GM12891 (cell line): ENCODE measurements at places on chromosomes 13 and 19.

DNA sequence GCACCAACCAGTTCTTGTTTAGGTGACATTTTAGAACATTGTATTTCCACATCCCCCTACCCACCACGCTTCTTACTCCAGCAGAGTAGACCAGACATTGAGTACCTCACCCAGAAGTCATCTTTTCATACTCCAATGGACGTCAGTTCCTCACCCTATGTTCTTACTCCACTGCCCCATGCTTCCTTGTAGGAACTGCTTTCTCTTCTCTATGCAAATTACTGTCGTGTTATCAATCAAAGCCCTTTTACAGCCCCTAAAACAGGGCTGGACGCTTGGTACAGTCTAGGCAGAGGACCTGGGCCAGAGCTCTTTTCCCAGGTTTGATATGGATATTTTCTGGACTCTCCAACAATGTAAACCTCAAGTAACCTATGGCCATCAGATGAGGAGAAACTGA lies 58.2 kb downstream of the USP12 start:
- DNase-seq = no peak

DNA sequence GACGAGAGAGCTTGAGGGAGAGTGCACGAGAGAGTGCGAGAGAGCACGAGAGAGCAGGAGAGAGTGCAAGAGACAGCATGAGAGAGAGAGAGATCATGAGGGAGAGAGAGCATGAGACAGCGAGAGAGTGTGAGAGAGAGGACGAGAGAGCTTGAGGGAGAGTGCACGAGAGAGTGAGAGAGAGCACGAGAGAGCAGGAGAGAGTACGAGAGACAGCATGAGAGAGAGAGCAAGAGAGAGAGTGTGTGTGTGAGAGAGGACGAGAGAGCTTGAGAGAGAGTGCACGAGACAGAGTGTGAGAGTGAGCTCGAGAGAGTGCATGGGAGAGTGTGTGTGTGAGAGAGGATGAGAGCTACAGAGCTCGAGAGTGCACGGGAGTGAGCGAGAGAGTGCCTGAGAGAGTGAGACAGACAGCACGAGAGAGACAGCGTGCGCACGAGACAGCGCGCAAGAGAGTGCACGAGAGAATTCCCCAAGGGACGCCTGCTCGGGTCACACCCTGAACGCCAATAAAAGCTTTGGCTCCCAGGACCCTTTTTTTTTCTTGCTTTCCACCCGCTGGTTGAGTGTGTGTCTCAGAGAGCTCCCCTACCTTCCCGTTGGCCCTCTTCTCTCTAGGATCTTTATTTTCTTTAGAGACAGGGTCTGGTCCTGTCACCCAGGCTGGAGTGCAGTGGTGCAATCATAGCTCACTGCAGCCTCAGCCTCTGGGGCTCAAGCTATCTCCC lies 3.7 kb downstream of the CD70 start:
- DNase-seq = no peak

DNA sequence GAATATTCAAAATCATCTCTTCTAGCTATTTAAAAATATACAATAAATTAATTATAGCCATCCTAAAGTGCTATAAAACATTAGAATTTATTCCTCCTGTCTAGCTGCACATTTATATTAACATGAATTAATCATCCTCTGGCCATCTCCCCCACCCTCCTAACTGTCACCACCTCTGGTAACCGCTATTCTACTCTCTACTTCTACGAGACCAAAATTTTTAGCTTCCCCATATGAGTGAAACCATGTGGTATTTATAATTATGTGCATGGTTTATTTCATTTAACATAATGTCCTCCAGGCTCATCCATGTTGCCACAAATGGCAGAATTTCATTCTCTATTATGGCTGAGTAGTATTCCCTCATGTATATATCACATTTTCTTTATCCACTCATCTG lies 265.2 kb downstream of the COG6 start:
- DNase-seq = no peak

DNA sequence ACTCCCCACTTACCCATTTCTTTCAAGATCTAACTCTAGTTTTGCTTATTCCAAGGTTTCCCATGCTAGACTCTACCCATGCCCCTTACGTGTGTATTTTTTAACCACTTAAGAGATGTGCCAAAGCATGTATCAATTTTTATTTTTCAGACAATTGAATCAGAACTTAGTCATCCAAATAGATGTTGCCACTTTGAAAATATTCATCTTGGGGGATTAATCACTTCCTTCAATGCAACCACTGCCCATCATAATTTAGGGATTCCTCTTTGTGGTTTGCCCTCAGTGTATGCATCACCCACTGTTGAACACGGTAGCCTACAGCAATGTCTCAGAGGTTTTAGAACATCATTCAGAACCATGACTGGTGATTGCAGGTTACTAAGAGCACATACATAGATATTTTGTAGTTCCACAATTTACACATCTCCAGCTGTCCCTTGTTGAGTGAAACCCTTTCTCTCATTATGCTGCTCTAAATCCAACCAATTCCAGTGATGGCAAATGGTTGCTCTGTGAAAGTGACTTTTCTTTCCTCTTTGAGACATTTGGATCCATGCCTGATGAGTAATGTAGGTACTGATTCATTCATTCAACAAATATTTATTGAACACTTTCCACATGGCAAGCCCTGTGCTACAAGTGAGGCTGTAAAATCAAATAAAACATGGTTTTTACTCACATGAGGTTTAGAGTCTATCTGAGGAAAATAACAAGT lies 60.6 kb upstream of the SERP2 start:
- DNase-seq = no peak

DNA sequence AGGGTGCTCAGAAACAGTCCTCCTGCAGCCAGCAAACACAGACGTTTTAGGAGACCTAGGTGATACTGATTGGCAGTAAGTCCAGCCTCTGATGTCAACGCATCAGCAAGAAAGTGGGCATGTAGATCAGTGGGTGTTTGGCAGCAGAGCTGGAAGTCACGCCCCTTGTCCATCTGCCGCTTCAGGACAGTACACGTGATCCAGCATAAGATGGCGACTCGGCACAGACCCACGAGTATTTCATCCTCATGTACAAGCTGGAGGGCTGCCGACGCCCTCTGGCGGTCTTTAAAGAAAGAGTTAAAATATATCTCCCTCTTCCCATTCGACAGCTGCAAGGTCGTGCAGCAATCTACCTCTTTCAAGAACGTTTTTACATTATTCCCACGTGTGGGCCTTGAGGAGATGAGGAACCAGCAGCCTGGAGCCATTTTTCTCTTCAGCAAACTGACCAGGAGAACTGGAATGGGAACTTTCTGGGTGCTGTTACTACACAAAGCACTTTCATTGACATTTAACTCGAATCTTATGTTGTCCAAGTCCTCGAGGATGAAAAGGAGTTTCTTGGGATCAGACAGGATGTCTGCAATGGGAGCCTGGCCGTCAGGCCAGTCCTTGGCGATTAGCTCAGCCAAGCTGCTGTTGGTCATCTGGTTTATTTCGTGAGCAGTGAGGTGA lies 22.3 kb downstream of the NLRP11 start:
- DNase-seq = peak; percentile 29

DNA sequence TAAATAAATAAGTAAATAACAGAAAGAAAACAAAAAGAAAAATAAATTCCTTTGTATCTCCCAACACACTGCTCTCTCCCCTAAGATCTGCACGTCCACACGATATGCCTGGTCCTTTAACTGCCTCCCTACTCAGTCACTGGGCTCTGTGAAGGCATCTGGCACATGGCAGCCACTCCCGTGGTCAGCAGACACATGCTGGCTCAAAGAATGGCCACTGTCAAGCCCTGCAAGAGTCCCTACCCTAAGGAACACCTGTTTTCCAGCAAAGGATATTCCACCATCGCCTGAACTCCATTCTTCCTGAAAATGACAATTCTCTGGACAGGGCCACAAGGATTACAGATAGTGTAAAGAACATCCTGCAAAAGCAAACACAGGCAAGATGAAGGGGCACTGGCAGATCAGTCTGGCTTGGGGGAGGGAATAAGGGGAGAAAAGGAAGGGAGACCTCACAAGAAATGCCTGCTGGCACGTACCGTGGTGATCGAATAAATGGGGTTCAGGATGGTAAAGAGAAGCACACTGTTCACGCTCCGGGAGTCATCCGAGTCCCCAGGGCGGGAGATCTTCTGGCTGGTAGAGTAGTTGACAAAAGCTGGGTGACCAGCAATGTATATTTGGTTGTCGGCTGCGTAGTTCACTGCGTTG lies 4.3 kb downstream of the HNRNPL start:
- no peak for DNase-seq

DNA sequence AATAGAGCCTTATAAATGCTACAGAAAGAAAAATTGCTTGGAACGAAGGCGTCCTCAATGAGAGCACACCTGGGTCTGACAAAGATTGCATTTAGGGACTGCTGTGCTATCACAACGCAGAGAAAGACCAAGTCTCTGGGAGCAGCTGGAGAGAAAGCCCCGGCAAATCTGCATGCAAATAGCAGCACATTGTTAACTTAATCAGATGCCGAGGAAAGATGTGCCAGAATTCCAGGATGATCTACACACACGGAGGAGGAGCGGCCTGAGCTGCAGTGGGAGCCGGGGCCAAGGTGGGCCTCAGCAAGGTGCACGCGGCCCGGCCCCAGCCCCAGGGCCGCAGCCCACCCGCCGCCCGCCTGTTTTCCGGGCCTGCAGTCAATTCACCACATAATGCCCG lies 1.4 kb downstream of the ZNF536 start:
- no peak for DNase-seq
